ENCODE measurements at places on chromosomes 2 and 18.
A peak's percentile ranks its signal among the peaks of the same experiment; 100 is the strongest.

DNA sequence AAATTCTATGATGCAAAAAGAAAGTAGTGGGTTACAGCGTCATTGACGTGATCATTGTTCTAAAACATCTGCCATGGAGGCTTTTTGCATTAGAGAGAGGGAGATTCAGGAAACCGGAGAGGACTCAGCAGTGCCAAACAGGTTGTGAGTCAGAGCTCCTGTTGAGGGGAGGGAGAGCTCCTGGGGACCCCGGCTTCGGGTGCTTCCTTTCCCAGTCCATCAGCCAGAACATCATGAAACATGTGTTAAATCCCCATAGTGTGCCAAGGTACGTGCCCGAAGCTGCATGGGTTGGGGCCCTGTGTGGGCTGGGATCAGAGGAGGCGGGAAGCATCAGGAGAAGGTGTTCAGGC lies 791 bp upstream of the CYRIA start:
- DNase-seq: peak; percentile 65

- no peak for DNase-seq
Observed at GRCh38 chr2:216391401-216391800, 19.1 kb upstream of the MARCHF4 start.

DNA sequence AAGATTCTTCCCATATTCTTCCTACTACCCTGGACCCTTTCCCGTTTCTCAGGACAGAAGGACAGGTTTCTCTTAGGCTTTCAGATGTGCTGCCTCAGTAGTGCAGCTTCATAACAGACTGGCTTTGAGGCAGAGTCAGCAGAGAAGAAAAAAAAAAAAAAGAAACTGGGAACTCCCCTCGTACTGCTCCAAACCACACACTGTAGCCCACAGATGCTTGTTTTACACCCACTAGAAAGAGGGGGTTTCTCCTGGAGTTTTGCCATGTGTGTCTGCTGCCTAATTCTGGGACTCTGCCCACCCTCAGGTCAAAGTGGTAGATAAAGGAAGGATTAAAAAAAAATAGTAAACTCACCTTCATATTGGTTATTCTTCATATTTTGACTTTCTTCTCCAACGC lies 95.9 kb downstream of the NCOA1 start:
- DNase-seq: no peak

DNA sequence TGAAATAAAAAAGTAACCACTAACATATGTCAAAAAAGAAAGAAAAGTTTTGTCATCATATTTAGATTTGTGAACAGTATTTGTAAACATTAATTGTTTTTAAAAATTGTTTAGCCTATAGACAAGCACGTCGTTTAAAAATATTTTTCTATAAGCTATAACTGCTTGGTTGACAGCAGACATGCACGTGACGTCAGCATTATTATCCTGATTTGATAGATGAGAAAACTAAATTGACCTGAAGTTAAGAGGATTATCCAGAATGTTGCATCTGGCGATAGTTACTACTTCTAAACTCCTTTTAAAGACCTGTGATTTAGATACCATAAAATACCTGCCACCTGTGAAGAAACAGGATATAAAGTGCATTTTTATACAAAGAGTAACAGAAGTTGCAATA lies 156.9 kb upstream of the BARD1 start:
- DNase-seq: no peak

DNA sequence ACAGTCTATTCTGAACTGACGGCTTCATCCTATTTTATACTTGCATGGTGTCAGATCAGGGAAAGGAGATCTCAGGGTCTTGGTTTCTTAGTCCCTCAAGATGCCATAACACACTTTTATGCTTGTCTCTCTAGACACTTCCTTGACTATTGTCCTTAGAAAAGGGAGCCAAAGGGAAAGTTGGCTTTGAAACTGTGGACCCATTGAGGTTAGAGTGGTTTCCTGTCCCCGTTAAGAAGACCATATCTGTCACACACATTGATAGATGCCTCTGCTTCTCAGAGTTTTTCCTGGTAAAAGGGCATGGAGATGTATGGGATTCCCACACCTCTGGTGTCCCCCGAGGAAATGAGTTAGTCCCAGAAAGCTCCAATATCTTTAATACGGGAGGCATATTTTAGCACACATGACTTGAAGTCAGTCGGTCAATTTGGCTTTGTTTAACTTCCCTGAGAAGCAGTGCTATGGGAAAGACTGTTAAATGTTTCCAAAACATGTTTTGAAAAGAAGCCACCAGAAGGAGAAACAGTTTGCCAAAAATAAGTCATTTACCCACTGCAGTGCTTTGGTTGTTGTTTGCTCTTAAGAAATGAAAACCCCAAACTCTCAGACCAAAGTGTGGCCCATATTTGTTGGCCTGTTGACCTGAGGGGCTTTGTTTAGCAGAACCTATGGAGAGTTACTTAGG lies 133.4 kb upstream of the CXCR4 start:
- DNase-seq: no peak

- peak; percentile 90 for DNase-seq
Observed at GRCh38 chr18:23618862-23619387, 32.6 kb upstream of the NPC1 start.

- peak; percentile 89 for DNase-seq
Observed at GRCh38 chr18:31825772-31826171, 65.1 kb upstream of the SLC25A52 start.

DNA sequence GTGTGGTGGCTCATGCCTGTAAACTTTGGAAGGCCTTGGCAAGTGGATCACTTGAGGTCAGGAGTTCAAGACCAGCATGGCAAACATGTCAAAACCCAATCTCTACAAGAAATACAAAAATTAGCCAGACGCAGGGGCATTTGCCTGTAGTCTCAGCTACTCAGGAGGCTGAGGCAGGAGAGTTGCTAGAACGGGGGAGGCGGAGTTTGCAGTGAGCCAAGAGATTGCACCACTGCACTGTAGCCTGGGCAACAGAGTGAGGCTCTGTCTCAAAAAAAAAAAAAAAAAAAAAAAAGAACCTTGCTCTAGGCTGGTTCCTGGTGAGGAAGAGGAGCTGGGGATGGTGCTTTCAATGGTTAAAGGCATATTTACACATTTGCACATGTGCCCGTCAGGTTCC lies 129.4 kb downstream of the LYPD6B start:
- no peak for DNase-seq

- DNase-seq: peak; percentile 78
Observed at GRCh38 chr2:128414351-128414750, 95.7 kb upstream of the HS6ST1 start.

- no peak for DNase-seq
Observed at GRCh38 chr2:8520791-8521344, 161.0 kb upstream of the ID2 start.

- DNase-seq: no peak
Observed at GRCh38 chr2:96120991-96121390, 4.6 kb upstream of the ADRA2B start.

GRCh38 chr18:12882453-12883371 lies 1.3 kb downstream of the PTPN2 start:
- DNase-seq: no peak

GRCh38 chr18:72700961-72701710 lies 157.0 kb upstream of the CBLN2 start:
- DNase-seq: no peak

DNA sequence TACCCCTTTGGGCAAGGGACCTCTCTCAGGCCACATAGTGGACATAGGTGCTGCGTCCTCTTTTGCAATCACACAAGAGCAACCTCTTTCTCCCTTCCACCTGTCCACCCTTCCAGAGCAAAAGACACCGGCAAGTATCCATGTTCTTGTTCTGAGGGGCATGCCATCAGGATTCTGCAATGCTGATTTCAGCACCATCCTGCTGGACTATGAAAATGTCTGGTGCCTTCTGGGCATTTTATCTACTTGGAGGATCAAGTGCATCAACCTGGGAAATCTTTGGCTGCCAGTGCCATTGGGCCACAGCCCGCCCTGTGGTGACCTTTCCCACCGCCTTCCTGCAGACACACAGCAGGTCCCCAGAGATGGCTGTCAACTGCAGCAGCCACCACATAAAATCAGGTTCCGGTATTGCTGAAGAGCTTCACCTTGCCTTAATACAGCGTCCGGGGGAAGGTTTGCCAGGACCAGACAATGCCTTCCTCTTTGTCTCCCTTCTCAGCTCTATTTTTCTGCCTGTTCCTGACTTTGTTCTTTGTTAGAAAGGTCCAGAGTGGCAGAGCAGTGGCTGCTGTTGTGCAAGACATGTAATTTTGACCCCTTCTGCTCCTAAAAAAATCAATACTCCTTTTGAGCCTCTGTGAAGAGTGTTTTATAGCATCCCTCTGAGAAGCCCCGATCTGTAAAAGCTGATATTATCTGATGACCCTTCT lies 18.5 kb upstream of the BOD1L2 start:
- no peak for DNase-seq

GRCh38 chr18:61551586-61551985 lies 218.4 kb downstream of the CDH20 start:
- peak; percentile 76 for DNase-seq

GRCh38 chr2:130352237-130352636 lies 3.6 kb upstream of the PTPN18 start:
- DNase-seq: no peak

DNA sequence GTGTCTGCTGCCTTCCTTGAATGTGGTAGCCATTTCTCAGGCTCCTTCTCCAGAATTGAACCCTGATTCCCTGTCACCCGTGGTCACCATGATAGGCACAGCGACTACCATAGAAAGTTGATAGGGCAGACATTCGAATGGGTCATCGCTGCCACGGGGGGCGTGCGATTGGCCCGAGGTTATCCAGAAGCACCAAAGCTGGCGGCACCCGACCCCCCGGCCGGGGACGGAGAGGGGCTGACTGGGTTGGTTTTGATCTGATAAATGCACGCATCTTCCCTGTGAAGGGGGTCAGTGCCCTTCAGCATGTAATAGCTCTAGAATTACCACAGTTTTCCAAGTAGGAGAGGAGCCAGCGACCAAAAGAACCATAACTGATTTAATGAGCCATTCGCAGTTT lies 94.0 kb upstream of the ANKRD30BL start:
- peak; percentile 8 for DNase-seq

DNA sequence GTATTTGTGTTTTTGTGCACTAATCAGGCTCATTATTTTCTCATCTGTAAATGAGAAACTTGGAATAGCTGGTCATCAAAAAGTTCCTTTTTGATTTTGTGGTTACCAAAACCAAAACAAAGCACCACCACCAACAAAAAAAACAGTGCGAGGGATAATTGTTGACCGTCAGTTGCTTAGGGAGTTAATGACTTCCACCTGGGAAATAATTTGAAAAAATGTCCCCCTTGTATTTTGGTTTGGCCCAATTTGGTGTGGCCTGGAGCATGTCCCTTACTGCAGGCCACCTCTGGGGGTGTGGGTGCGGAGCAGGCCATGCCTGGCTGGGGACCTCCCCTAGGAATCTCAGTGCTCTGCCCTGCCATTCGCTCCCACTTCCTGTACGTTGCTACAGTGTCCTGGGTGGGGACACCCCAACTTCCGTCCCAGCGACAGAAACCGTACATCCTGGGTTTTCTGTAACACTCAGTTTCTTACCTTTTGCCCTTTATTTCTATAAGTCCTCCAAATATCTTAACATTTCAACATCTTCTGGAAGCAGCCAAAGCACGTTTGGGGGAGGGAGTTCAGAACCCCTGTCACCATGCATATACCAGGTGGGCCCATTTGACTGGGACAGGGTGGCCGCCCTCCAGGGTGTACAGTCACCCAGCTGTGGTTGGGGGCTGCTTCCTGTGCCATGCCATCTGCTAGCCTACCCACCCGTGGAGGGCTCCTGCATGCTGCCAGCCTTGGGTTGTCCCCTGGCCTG lies 31.3 kb downstream of the NCK2 start:
- DNase-seq: no peak

- no peak for DNase-seq
Observed at GRCh38 chr2:225076125-225076524, 33.9 kb upstream of the DOCK10 start.

DNA sequence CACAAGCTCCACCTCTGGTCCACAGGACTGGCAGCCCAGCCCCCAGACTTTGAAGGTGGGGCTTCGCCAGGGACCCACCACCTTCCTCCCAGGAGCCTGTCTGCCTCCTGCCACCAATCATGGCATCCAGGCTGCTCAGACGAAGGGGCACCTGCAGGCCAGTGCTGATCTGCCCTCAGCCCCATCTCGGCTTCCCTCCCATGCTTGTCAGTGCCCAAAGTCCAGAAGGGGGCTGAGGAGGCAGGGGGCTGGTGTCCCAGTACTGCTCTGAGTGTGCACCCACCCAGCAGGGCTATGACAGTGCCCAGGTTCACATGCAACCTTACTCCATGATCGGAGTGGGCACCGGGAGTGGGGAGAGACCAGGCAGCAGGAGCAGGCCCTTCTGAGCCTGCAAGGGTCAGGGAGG lies 25.3 kb upstream of the RUFY4 start:
- DNase-seq: no peak

DNA sequence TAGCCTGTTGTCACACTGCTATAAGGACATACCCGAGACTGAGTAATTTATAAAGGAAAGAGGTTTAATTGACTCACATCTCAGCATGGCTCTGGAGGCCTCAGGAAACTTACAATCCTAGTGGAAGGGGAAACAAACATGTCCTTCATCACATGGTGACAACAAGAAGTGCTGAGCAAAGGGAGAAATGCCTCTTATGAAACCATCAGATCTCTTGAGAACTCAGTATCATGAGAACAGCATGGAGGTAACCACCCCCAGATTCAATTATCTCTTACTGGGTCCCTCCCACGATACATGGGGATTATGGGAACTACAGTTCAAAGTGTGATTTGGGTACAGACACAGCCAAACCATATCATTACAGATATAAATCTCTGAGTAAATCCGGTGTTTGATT lies 148.7 kb downstream of the PRPF40A start:
- no peak for DNase-seq

- no peak for DNase-seq
Observed at GRCh38 chr2:204645018-204645773, 99.9 kb downstream of the PARD3B start.

- no peak for DNase-seq
Observed at GRCh38 chr18:42412281-42412680, 457.2 kb downstream of the PIK3C3 start.

DNA sequence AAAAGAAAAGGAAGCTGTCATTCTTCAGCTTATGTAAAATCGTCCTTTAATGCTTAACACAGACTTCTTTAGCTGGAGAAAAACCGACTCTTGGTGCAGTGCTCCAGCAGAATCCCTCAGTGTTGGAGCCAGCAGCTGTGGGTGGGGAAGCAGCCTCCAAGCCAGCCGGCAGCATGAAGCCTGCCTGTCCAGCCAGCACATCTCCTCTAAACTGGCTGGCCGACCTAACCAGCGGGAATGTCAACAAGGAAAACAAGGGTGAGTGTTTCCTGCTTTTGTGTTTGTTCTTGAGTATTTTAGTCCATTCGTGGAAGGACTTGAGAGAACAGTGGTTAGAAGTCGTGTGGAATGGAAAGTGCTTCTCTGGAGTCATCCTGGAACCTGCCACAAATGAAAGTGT lies 38.9 kb downstream of the KDM3A start:
- DNase-seq: no peak

DNA sequence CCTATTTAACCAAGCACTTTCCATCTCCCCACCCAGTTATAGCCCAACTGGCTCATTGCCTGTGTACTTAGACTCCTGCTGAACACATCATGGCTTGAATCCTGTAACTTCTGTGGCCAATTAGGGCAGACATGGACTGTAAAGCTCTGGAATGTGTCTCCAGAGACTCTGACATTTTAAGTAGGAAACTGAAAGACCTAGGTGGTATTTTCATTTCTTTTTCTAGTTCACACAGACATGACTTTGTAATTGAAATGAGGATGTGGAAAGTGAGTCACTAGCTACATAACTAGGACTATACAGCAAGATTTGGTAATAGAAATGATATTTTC lies 12.2 kb downstream of the DOK1 start:
- no peak for DNase-seq

GRCh38 chr2:47644351-47644750 lies 138.6 kb upstream of the MSH6 start:
- no peak for DNase-seq

GRCh38 chr2:41853427-41854191 lies 194.2 kb upstream of the PKDCC start:
- peak; percentile 87 for DNase-seq

GRCh38 chr2:134630504-134631159 lies 88.2 kb downstream of the TMEM163 start:
- DNase-seq: no peak

Data from endodermal cell (in vitro differentiated cells).